ENCODE measurements at places on chromosomes 4 and X.
A peak's percentile ranks its signal among the peaks of the same experiment; 100 is the strongest.

- peak; percentile 80 for DNase-seq
Observed at GRCh38 chrX:55488593-55489313, 895 bp downstream of the USP51 start.

GRCh38 chr4:72531322-72531721 lies 37.7 kb downstream of the ADAMTS3 start:
- DNase-seq = no peak

GRCh38 chr4:122576261-122577188 lies 44.3 kb downstream of the IL21 start:
- no peak for DNase-seq

DNA sequence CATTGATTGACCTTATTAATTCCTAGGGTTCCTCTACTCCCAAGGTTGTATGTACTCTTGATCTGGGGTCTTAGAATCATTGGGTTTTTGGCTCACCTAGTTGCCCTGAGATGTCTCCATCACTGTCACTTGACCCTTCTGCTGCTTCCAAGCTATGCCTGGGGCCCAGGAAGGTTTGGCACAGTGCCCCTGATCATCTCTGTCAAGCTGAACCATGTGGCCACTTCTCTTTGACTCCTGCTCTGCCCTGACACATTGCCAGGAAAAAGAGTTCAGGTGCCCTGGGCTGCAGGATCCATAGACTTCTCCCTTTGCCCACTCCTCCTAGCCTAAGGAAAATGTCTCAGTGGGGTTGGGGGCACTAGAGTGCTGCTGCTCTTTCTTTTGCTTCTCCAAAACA lies 3.9 kb upstream of the CHST7 start:
- DNase-seq = no peak

- no peak for DNase-seq
Observed at GRCh38 chr4:40579983-40580382, 49.7 kb downstream of the RBM47 start.

DNA sequence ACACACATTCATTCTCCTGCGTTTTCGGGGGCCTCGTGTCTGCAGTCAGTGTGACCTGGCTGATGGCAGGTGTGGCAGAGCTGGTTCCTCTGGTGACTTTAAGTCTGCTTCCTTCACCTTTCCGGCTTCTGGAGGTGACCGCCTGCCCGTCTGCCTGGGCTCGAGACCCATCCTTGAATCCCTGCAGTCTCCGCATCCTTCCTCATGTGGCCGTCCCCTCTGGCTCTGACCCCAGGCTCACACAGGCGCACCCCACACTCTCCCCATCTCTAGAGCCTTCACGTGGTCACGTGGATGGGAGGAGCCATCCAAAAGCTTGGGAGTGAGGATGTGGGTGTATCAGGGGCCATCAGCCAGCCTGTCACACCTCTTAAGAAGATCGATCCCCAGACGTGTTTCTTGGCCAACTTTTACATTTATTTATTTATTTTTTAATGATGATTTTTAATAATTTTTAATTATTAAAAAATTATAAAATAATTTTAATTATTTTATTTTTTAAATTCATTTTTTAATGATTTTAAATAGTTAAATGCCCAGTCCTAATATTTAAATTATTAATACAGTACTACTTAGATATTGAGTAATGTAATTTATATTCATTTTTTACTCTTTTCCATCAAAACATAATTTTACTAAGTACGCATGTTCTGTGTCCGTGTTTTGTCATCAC lies 20.9 kb downstream of the RGS12 start:
- peak; percentile 38 for DNase-seq

GRCh38 chrX:21725496-21725895 lies 32.4 kb downstream of the SMPX start:
- DNase-seq = no peak

- no peak for DNase-seq
Observed at GRCh38 chr4:87193958-87194675, 26.3 kb downstream of the KLHL8 start.

- DNase-seq = no peak
Observed at GRCh38 chr4:183014361-183015084, 84.5 kb upstream of the WWC2 start.

GRCh38 chr4:1058198-1058996 lies 47.0 kb downstream of the FGFRL1 start:
- peak; percentile 63 for DNase-seq

GRCh38 chr4:181431006-181431405 lies 812.2 kb upstream of the TENM3 start:
- DNase-seq = no peak

DNA sequence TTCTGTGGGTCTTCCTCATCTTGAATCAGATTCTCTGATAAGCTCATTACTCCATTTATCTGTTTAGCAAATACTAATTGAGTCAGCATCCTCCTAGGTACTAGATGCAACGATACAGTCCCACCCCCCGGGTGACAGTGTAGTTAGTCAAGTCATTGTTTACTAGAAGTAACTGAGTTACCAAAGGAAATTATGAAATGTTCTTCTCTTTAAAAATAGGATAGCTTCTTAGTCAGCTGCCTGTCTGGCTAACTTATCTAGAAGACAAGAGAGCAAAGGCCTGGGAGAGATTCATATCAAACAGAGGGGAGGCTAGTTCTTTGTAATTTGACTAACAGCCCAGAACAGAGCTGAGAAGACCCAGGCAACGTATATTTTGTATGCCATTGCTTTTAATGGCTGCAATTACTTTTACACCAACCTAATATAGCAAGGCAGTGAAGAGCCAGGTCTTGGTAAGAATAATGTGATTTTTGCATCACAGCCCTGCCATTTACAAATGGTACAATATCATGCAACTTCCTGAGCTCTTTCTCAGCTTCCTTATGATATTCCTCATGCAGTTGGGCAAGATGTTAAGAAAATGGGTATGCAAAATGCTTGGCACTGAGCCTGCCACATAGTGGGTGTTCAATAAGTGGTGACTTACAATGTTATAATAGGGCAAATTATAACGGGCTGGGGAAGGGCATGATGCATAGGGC lies 149.9 kb downstream of the CHIC2 start:
- DNase-seq = no peak

- no peak for DNase-seq
Observed at GRCh38 chr4:172945611-172946010, 223.0 kb upstream of the GALNT7 start.

- no peak for DNase-seq
Observed at GRCh38 chr4:4880492-4880891, 21.0 kb downstream of the MSX1 start.

DNA sequence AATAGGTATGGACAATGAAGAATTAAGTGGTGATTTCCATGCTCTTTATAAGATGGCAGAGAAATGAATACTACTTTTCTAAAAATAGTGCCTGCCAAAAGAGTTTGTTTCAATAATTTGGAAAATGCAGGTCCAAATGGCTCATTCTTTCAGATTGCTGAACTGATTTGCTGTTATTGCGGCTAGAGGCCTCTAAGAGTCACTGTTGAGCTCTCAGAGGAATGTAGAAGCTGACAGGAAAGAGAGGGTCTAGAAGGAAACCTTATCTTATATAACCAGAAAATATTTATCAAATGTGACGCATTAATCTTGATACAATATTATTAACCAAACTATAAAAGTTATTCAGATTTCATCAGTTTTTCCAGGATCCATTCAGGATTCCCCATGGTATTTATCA lies 65.7 kb upstream of the PAGE1 start:
- no peak for DNase-seq

DNA sequence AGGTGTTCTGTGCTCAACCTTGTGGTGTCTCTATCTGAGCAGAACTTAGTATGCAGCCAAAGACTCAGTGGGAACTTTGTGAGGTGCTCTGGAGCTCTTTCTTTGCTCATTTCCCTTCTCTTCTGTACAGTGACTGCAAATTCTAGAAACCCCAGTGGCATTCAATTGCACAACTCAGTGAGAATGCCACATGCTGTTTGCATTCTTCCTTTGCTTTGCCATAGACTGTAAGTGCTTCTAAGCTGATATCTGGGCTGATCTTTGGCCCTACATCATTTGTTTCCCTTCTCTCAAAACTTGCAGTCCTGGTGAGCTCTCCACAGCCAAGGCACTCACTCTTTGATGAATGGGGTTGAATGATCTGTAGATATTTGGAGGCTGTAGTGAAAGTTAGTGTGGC lies 7.0 kb downstream of the PNMA3 start:
- no peak for DNase-seq

DNA sequence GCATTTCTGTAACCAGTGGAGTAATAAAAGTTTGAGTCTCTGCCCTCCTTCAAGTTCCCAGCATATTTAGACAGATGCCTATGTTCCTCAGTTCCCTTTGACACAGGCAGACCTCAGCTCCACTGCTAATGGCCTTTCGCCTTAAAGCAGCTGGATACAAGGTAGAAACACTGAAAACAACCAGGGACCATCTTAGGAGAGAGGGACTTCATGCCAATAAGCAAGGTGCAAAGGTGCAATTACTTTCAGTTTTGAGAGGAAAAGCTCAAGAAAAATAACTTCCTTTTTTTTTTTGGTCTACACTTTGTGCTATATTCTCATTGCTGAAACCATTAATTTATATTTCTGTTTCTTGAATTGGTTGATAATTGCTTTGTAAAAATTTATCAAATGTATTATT lies 781.9 kb upstream of the GALNTL6 start:
- no peak for DNase-seq

GRCh38 chrX:22686138-22686541 lies 313.6 kb upstream of the DDX53 start:
- DNase-seq = peak; percentile 45

DNA sequence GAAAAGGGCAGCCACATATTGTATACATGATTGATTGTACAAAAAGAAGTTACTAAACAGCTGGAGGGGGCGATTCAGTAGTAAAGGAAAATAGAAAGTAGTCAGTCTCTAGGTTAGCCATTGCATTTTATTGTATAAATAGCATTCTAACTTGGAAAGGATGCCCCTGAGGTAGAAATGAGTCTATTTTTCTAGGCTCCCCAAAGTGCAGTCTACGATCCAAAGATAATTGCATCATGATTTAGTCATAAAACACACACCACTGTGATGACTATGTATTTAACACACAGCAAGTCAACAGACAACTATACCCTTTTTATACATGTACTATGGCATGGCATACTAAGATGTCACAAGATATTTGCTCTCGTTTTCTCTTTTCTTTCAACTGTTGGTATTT lies 204.9 kb downstream of the APBB2 start:
- no peak for DNase-seq

DNA sequence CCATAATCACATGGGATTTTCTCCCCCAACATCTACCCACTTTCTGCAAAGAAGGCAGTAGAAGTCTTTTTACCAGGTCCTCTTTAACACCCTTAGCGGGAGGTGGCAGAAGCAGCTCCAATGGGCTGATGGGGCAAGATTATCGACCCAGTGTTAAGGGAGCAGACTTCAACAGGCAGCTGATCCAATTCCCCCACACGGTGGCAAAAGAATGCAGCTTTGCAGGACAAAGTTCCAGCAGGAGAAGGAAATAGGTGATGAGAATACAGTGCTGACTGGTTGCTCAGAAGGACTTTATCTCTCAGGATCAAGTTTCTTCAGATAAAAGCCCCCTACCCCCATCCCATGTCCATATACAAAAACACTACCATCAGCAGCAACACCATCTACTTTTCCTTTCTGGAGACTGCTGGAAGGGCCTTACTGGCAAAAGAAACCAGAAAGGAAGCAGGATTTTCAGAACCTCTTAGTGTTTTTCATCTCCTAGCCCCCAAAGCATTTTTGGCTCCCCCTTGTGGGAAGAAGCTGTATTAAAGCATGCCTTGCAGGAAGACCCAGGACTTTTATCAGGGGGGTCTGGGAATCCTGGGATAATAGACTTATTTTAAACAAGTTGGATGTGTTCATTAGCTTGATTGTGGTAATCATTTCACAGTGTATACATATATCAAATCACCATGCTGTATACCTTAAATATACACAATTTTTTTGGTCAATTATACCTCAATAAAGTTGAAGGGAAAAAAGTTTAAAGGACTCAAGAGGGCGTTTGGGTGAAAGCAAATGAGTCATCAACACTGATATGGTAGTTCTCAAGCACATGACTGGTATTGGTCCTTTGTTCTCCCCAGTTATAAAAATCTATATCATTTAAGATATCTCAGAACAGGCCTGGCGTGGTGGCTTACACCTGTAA lies 146.4 kb downstream of the GPC3 start:
- peak; percentile 82 for DNase-seq

- no peak for DNase-seq
Observed at GRCh38 chr4:38387348-38387747, 276.7 kb upstream of the KLF3 start.

DNA sequence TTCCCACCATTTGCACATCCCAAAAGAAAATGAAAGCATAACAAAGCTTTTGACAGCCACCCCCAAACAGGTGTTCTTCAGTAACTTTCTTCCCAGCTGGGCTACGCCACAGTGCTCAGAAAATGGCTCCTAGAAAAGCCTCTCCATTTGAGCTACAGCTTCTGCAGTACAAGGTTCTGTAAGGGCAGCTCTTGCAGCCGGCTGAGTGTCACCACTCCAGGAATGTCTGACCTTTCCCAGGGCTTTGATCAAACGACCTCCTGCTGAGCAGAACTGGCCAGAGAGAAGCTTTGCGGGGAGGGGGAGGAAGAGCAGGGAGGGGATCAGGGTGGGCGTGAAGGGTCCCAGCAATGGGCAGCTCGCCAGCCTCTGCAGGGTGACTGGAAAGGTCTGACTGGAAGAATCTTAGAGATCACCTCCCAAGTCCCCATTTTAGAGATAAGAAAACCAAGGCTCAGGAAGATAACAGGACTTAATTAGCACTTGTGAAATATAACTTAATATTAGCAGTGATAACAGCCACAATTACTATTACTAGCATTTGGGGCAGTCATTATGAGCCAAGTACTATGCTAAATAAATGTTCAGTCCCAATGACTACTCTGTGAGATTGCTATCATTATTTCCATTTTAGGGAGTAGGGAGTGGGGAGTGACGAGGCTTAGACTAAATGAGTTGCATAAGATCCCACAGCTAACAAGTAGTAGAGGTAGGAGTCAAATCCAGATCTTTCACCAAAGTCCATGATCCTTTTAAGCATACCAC lies 51.1 kb downstream of the LEF1 start:
- peak; percentile 93 for DNase-seq

- DNase-seq = no peak
Observed at GRCh38 chr4:142614621-142615323, 231.3 kb downstream of the INPP4B start.

GRCh38 chrX:69457756-69458155 lies 46.4 kb upstream of the NALF2 start:
- DNase-seq = no peak
